ENCODE measurements at places on chromosomes 1 and 21.

DNA sequence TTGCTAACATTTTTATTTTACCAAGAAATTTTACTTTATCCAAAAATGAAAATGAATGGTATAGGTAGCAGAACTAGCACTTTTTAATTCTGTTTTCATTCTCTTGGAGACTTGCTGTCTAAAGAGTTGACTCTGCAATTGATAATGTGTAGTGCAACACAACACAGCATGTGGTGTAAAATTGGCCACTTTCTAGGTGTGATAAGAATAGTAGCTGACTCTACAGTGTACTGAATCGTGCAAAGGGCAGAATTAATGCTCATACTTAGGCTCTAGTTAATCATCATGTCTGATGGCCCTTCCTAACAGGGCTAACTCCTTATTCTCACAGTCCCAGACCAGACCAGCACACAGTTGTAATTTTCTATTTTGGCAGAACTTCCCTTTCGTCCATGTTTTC, 140.5 kb downstream of the NEK7 start:
- DNase-seq, result no peak

- DNase-seq, result no peak
Measured at GRCh38 chr1:239025997-239026694, 360.2 kb upstream of the CHRM3 start.

DNA sequence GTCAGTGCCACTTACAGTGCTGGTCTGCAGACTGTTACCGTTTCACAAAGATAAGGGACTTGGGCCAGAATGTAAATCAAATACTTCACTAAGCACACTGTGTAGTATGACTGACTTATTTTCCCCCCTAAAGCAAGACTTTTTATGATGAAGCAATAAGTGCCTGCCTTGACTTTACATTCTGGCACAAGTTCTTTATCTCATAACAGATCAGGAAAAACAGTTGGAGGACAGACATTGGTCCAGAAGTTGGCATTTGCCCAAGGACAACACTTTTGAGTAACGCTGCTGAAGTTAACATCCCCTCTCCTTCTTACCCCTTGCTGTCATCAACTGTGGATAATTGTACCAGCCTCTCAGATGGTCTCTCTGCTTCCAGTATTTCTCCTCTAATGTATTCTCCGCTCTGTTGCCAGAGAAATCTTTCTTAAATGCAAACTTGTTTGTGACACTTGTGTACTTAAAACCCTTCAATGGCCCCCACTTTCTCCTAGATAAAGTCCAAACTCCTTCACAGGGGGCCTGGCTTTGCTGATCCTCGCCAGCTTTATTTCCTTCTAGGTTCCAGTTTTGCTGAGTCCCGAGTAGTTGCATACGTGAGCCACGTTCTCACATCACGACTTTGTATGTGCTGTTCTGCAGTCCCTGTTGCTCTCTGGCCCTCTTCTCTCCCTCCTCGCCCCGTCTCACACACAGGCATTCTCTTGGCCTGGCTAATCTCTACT, 45.7 kb downstream of the S1PR1 start:
- DNase-seq, result no peak

DNA sequence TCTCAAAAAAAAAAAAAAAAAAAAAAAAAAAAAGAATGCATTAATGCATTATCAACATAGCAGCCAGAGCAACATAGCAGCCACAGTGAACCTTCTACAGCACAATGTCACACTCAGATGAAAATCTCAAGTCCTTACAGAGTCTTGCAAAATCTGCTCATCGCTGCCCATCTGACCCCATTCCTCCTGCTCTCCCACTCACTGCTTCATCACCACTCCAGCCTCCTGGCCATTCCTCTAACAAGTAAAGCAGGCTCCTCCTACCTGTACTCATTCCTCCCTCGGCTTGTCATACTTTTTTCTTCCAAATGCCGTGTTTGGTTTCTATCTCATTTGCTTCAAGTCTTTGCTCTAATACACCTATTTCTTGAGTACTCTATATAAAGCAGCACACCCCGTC, 29.5 kb downstream of the BRINP2 start:
- no peak for DNase-seq

DNA sequence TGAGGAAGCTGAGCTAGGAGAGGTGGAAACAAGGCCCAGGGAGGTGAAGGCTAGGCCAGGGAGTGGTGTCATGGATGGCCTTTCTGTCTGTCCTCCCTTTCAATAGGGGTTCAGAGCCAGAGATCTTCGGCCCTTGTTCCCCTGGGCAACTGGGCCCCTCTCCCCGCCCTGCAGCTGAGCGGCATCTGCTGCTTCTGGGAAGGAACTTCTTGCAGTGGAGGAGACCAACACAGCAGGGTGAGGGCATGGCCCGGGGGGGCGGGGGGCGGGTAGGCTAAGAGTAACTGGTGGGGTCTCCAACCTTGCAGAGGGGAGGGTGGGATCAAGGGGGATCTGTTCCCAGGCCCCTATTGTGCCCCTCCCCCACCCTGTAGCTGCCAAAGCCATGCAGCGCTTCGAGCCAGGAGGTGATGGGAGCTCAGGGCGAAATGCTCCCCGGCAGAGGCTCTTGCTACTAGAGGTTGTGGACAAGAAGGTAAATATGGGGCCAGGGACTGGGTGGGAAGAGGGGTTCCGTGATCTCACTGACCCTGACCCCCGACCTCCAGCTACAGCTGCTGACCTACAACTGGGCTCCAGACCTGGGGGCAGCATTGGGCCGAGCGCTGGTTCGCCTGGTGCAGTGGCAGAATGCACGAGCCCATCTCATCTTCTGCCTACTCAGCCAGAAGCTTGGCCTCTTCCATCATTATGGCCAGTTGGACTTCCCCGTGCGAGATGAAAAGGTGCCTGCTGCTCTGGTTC, 11.7 kb downstream of the HYI start:
- no peak for DNase-seq

Measured in NB4 (cell line).